ENCODE measurements at places on chromosomes 6 and 20.

- peak; percentile 28 for DNase-seq
These were observed 157.0 kb upstream of the CITED2 start for GRCh38 chr6:139531148-139532115.

GRCh38 chr6:13241364-13241763 lies 87.0 kb downstream of the TBC1D7 start:
- no peak for DNase-seq

- DNase-seq: no peak
These were observed 35.4 kb downstream of the DACT2 start for GRCh38 chr6:168284187-168284586.

GRCh38 chr20:38939686-38940085 lies 13.5 kb downstream of the FAM83D start:
- no peak for DNase-seq

DNA sequence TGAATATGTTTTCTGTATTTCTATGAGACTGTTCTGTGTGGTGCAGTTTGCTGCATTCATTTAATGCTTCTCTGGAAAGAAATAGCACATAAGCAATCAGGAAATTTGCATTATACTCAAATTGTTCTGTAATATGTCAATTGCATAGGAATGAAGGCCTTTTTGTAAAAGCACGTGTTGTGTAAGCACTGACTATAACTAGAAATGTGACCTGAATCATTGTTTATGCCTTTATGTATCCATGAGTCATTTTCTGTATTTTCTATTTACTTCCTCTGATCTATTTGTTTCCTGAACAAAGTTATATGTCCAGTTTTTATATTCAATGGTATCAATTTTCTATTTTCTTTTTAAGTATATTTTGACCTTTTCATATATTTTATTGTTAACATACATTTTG lies 1455.3 kb downstream of the GRIK2 start:
- no peak for DNase-seq

GRCh38 chr20:50560867-50561266 lies 50.7 kb downstream of the PTPN1 start:
- DNase-seq: no peak

DNA sequence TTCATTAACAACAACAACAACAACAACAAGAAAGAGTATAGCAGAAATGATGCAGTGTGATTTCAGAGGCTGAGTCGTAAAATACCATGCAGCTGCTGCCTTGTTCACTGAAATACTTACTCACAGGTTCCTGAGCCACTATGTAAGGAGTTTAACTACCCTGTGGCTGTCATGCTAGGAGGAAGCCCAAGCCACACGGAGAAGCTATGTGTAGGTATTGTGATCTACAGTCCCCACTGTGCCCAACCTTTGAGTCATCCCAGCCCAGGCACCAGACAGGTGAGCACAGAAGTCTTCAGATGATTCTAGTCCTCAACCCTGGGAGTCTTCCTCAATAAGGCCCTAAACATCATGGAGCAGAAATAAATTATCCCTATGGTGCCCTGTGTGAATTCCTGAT lies 14.6 kb upstream of the RALY start:
- DNase-seq: no peak

DNA sequence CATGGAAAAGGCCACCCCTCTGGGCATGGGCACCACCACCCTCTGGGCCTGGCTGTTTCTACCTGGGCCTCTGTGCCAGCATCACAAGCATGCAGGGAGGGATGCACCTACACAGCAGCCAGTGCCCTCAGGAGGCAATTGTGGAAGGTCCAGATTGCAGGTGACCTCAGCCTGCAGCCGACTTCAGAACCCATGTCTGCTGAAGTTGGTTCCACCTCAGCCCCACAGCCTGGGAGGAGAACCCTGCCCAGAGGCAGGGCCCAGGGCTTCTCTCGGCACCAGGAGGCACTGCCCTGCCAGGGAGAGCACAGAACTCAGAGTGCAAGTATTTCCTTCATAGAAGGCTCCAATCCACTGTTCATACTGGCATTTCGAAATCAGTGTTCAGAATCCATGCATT lies 149.8 kb downstream of the TTLL2 start:
- DNase-seq: no peak

DNA sequence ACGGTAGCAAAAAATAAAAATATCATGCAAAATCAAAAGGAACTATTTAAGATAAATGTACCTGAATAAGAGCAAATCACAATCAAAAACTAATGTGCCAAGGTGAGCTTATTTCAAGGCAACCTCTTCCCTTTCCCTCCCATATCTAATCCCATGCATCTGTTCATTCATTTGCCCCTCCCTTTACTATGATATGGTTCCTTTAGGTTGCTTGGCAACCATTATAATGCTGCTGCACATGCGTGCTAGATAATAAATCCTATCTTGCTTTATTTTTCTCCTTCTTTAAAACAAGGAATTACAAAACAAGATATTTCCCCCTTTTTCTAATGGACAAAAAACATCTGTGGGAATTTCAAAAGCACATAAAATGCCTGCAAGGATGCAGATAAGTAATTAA lies 318.2 kb upstream of the POU3F2 start:
- no peak for DNase-seq

DNA sequence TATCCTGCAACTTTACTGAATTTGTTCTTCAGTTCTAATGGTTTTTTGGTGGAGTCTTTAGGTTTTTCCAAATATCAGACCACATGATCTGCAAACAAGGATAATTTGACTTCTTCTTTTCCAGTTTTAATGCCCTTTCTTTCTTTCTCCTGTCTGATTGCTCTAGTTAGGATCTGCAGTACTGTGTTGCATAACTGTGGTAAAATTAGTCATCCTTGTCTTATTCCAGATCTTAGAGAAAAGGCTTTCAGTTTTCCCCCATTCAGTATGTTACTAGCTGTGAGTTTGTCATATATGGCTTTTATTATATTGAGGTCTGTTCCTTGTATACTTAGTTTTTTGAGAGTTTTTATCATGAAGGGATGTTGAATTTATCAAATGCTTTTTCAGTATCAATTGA lies 4.3 kb downstream of the MICA start:
- no peak for DNase-seq

GRCh38 chr6:134480593-134480992 lies 162.7 kb upstream of the SGK1 start:
- no peak for DNase-seq
